ENCODE measurements at places on chromosomes 7 and 10.

DNA sequence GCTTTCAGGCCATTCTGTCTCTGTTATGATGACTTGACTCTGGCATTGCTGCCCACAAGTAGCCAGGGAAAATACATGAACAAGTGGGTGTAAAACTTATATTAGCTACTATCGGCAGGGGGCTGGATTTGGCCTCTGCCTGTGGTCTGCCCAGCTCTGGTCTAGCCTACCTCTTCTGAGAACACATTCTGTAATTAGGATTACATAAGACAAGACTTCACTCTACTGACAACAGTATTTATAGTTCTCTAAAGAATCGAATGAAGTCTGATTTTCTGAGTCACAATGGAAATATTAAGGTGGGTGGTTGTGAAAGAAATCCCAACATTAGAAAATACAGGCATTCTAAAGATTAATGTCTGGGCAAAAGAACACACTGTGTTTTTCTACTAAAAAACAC lies 55.5 kb downstream of the DLD start:
- no peak for DNase-seq

GRCh38 chr7:1865571-1866255 lies 195.6 kb downstream of the ELFN1 start:
- DNase-seq = no peak

- DNase-seq = no peak
Observed at GRCh38 chr7:39186671-39187070, 209.0 kb downstream of the POU6F2 start.

- DNase-seq = no peak
Observed at GRCh38 chr10:91210435-91210834, 10.0 kb upstream of the PCGF5 start.

- DNase-seq = no peak
Observed at GRCh38 chr7:2358968-2359527, 4.4 kb downstream of the EIF3B start.

GRCh38 chr7:128112781-128113221 lies 81.6 kb upstream of the LRRC4 start:
- DNase-seq = no peak

DNA sequence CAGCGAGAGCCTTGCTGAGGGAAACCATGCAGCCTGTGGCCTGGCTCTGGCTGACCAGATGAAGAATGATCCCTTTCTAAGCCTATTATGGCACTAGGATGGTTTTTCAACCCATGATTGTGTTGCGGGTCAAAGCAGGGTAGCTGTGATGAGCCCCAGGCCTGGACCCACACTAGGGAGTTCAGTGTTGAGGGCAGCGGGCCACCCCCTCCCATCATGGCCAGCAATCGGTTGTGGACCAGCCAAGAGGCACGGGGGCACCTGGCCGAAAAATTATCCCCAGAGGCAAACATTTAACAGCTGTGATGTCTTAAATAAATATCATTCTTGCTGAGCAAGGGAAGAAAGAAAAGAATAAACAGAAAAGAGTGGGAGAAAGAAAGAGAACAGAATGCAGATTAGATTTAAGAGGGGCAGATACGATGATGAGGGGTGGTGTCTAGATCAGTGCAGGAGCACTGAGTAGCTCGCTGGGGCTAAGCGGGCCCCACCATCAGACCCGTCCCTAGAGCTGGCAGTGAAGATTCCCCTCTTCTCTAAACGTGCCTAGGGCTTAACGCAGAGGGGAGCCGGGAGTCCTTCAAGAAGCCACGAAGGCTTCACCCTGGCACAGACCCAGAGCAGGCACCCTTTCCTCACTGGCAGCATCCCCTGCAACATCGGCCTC lies 82.7 kb downstream of the SLC37A3 start:
- no peak for DNase-seq

GRCh38 chr7:114388021-114388420 lies 26.6 kb upstream of the FOXP2 start:
- no peak for DNase-seq

DNA sequence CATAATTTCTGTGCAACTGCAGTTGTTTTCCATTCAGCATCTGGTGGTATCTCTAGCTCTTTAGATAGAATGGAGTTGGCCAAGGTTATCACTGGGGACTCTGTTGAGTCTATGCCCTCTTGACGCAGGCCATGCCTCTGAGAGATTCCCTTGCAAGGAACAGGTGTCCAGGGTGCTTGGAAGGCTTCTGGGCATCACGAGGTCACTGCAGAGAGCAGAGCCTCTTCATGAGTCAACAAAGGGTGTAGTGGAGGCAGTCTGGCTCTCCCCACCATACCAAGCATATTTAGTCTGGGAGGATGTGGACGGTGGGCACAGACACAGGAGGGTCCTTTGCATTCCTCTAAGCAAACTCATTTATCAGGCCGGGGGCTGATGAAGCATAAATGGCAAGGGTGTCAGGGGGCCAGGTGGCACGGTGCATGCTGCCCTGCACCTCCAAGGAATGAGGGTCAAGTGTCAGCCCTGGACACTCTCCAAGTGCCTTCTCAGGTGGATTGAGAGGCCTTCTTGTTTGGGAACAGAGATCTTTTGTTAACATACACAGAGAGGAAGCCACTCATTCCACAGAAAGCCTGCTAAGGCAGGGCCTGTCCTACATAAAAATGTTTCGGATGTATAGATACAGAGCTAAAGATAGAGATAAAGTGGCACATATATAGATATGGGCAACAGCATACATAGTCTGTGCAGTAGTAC lies 328.6 kb downstream of the INHBA start:
- DNase-seq = no peak

GRCh38 chr10:115818012-115818411 lies 455.0 kb downstream of the GFRA1 start:
- no peak for DNase-seq

- DNase-seq = no peak
Observed at GRCh38 chr10:120887482-120887881, 36.3 kb downstream of the WDR11 start.

DNA sequence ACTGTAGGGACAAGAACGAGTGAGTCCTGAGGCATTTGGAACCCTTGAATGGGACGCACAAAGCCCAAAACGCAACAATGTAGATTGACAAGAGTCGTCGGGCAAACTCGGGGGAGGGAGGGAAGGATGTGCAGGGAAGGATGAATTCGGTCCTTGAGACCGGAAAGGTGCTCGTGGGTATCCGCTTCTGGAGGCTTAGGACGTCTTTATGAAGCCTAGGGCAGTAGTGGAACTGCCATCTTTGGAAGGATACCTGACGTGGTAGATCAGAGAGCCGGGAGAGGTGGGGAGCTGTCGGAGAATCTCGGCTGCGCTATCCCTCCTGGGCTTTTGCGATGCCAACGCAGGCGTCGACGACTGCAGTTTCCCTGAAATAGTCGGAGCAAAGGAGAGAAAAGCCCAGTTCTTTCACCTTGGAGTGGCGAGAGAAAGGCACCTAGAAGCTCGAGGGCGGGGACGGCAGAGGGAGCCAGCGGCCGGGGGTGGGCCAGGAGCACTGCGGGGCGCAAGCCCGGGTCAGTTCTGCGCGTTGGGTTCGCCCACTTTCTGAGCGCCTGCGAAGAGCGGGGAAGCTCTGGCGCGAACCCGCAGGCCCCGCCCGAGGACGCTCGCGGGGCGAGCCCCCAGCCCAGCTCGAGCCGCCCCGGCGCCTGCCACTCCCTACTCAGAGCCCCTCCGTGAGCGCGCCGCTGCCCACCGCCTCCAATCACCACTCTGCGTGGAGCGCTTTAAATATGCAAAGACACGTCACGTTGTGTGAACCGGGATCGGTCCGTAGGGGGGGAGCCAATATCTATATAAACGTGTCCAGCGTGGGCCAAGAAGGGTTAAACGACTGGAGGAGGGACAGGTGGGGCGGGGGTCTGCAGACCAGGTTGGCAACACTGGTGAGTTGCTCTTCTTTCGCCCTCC lies at the start of gene CYP26C1:
Gene CYP26C1, plus strand, starts transcription at position 824 of the 912 bp plus-strand sequence. CDS start 466 bp downstream, outside the sequence.
- DNase-seq = no peak

GRCh38 chr10:85607043-85607695 lies 759.4 kb downstream of the GRID1 start:
- no peak for DNase-seq
